ENCODE measurements at places on chromosomes 6 and 20.

- DNase-seq = no peak
These were observed 725 bp downstream of the BTBD3 start for GRCh38 chr20:11918391-11918845.

- no peak for DNase-seq
These were observed 5.4 kb downstream of the TRIM26 start for GRCh38 chr6:30207619-30208295.

DNA sequence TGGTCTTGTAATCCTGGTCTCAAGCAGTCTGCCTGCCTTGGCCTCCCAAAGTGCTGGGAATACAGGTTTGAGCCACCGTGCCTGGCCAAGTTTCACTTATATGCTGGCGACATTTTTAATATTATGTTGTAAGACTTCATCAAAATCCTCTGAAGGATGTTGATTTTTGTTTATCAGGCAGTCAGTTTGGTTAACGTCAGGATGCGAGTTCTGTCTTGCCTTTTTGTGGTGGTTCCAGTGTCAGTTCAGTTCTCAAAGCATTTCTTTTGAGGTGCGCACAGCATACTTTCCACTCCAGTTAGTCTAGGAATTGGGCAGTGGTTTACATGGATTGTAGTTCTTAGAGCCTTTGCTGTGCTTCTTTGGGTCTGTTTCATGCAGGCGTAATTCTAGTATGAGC lies 24.9 kb downstream of the SCAF8 start:
- DNase-seq = no peak

DNA sequence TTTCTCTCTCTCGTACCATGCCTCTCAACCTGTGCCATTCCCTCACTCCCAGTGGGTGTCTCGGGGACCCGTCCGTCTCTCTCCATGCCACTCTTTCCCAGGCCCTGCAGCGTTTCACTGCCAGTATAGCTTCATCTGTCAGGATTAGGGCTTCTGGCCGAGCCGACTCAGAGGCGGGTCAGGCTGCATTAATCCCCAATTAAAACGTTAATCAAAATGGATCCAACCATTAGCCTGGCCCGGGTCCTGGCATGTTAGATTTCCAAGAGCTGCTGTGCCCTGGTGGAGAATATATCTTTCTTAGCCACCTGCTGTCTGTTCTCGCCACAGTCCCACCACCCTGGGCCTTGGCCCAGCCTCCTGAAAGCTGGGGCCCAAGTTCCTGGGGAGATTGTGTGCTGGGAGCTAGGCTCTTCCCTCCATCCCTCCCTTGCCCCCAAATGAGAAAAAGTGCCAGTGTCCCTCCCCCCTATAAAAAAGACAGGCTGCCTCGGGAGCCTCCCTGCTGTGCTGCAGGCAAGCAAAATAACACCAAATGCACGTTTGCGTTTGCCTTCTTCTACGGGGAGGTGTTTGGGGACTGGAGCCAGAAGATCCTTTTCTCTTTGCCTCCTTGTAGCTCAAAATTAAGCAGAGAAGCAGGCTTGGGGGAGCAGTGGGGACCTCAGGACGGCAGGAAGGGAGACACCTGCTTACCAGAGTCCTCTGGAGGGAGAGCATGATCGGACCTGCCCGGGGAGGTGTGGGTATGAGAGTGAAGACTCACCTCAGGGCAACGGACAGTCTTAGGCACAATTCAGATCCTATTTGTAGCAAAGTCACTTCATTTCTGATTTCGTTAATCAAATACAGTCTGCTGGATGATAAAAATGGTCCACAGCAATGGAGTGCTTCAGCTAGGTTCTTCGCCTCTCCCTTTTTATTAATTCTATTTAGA lies 3.0 kb downstream of the KCNG1 start:
- peak; percentile 25 for DNase-seq

GRCh38 chr6:116400328-116400727 lies 29.6 kb downstream of the DSE start:
- no peak for DNase-seq

DNA sequence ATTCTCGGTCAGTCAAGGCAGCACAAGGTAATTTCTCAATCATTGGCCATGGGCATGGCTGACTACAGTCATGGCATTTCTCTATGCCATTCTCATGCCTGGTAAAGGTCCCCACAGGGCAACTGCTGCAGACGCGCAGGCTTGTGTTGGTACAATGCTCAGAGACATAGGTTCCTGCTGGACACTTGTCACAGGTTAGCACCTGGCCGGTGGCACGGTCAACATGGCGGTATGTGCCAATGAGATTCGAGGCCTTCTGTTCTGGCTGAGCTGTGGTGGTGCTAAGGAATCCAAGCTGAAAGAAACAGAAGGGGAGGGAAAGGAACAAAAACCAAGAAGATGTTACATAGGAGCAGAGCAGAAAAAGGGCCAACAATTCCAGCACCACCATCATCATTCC lies 23.4 kb downstream of the TNFRSF21 start:
- DNase-seq = no peak

DNA sequence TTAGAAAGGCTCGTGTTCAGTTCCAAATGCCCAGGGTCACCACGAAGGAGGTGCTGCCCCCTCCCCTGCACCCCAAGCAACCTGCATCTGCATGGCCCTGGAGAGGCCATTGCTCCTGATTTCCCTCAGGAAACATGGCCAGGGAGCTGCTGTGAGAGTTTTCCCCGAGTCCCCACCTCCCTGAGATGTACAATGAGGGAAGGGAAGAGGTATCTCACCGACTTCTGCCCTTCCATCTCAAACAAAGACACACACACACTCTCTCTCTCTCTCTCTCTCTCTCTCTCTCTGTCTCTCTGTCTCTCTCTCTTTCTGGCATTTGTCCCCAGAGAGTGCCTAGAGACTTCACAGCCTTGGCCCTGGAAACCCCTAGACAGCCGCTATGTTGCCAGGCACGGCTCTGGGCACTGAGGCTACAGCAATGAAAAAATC lies 120.4 kb downstream of the MRPL14 start:
- DNase-seq = no peak

DNA sequence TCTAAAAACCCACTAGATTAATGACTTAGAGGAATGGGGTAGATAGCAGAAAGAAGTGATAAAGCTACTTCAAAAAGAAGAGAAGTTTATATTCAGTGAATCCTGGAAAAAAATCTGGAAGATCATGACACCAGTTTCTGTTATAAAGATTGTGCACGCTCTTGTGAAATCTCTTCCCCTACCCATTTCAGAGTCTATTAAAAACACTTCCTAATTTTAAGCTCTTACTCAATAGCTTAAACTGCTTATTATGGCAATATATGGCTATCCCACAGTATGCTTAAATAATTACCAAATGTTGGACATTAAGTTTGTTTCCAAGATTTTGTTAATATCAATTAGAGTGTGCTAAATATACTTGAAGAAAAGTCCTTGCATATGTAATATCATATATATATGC lies 585.3 kb upstream of the MAN1A1 start:
- no peak for DNase-seq

DNA sequence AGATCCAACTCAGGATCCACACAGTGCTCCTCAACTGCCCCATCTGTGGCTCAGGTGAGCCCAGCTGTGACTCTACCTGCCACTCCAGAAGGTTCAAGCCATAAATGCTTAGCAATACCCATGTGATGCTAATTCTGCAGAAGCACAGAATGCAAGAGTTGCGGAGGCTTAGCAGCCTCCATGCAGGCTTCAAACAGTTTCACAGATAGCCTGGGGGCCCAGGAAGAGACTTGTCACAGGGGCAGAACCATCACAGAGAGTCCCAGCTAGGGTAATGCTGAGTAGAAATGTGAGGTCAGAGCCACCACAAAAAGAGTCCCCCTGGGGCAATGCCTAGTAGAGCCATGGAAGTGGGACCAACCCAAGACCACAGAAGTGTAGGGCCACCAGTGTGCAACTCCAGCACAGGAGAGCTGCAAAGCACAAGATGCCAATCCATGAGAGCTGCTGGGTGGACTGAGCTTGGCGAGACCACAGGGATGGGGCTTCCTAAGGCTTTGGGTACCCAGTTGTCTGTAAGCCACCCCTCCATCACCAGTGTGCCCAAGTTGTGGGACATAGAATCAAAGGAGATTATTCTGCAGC lies 283.9 kb downstream of the UBE3D start:
- no peak for DNase-seq

DNA sequence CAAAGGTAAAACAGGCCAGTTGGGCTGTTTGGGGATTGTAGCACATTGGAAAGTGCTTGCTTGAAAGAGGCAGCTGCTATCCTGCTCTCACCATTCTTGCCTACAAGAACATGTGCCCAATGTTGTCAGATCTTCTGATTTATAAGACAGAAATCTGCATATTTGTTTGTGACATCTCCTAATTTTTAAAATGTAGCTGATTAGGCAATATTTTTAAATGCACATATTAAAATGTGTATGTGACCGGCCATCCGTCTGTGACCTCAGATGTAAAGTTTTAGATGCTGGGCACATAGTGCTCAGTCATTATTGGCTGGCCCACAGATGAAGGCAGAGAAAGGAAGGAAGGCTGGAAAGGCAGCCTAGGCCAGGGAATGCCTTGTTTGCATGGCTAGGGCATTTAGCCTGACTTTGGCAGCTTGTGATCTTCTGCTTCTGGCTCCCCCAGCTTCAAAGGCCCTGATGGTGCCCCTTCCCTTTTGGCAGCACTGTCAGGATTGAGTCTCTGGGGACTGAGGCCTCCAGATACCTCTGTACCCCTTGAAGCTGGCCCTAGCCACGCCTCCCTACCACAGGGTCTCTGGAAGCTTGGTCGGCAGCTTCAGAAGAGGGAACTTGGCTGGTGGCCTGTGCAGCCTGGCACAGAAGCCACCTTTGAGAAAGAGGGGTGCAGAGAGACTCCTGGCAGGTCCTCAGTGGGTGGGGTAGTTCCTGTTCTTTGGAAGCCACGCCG lies 6.4 kb downstream of the SNPH start:
- no peak for DNase-seq

GRCh38 chr6:72560721-72561593 lies 60.9 kb upstream of the KCNQ5 start:
- DNase-seq = no peak

- no peak for DNase-seq
These were observed 3.1 kb downstream of the GTSF1L start for GRCh38 chr20:43723735-43724134.

GRCh38 chr20:1075616-1076015 lies 42.8 kb upstream of the PSMF1 start:
- no peak for DNase-seq

- no peak for DNase-seq
These were observed 6.8 kb upstream of the KIAA1755 start for GRCh38 chr20:38267296-38267695.

DNA sequence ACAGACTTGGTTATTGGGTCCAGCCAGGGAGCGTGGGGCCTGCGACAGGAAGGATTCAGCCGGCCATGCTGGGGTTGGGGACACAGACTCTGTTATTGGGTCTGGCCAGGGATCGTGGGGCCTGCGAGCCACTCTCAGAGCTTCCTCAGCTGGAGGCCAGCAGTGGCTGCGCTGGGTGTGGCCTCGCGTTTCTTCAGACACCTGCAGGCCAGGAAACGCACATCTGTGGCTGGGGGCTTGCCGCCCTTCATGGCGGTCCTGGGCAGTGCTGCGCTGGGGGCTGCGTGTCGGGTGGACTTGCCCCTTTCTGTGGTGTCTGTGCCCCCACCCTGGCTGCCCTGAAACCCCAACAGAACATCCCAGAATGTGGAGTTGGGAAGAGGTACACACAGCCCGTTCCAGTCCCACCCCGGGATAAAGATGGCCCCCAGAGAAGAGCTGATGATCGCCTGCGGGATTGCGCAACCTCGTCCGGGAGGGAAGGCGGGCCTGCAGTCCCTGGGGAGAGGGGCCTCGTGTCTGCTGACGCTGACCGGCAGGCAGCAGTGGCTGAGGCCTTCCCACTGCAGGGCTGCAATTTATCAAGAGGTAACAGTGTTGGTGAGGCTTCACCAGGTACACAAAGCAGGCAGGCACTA lies 16.9 kb upstream of the MTG2 start:
- peak; percentile 90 for DNase-seq

DNA sequence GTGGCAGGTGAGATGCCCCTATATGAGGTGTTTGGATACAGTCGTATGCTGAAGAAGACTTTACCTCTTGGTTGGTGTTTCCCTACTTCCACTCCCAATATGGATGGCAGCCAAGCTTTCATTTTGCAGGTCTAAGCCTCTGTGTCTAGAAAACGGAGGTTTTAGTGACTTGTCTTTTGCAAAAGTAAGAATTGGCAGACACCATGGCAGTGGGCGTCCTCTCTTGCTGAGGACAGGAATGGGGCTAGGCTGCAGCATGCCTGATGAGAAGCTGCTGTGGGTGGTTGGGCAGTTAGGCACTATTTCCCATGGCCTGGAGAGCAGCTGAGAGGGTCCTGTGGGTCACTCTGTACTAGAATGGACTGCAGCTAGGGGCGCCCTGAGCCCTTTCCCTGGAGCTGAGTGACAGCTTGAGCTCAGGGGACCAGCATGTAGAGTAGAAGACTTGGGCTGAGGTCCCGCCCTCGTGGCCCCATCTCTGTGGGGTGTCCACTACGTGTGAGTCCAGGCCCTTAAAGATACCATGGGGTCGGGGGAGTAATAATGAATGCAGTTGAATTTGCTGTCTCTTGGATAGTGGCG lies 127.4 kb downstream of the CDH26 start:
- DNase-seq = no peak

- DNase-seq = no peak
These were observed at the start of gene GJA1 for GRCh38 chr6:121435444-121436069. Gene GJA1 (plus strand): TSS chr6:121435646. CDS start chr6:121446848, 11,202 bp downstream.

DNA sequence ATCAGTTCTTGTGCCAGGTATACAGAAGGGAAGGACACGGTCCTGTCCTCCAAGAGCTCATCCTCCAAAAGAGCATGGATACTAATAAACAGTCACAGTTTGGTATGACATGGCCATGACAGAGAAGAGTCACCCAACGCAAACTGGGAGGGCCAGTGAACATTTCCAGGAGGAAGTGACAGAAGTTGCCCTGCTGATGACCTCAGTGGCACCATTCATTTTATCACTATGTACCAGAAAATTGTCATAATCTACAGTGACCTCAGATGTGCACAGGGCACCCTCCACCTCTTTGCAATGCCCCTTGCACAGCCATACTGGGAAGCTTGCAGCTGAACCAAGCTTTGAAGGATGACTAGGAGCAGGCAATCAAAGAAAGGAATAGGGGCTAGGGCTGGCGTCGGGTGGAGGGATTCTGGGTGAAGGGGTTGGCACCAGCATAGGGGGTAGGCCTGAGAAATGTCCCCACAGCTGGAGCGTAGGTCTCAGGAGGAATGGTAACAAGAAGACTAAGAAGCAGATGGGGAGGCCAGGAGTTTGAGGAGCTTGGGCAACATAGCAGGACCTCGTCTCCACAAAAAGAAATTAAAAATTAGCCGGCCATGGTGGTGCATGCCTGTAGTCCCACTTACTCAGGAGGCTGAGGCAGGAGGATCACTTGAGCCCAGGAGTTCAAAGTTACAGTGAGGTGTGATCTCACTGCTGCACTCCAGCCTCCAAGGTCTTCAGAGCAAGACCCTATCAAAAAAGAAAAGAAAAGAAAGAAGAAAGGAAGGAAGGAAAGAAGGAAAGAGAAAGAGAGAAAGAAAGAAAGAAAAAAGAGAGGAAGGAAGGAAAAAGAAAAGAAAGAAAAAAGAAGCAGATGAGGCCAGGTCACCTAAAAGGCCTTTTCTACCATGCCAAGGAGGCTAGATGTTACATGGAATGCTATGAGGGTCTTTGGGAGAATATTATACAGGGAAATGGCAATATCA lies 65.3 kb upstream of the SNX9 start:
- DNase-seq = no peak
